ENCODE measurements at places on chromosomes 7 and 10. TPM values are rescaled to one million over a fixed set of nuclear protein-coding genes. Genes with fewer than 3 reads are reported as not detected.

The STEAP2 gene
- total RNA-seq = 0.81 TPM

The GFRA1 gene
- total RNA-seq = 3.7 TPM

The AKR1C4 gene
- total RNA-seq = not detected

The CDHR1 gene
- not detected for total RNA-seq

The COL17A1 gene
- 5.4 TPM for total RNA-seq

The APBB1IP gene
- total RNA-seq = not detected

The GIMAP6 gene
- total RNA-seq = 150 TPM

The SYT15B gene
- total RNA-seq = not detected

The TMEM106B gene
- 25.9 TPM for total RNA-seq

The MMRN2 gene
- 430 TPM for total RNA-seq

The INHBA gene
- total RNA-seq = 4.5 TPM

The KCNH2 gene
- total RNA-seq = not detected

The GPR85 gene
- 0.19 TPM for total RNA-seq

The VSTM4 gene
- 0.27 TPM for total RNA-seq

The NT5C3A gene
- total RNA-seq = 17.4 TPM

The EPHB4 gene
- total RNA-seq = 281 TPM

The FIS1 gene
- 300 TPM for total RNA-seq

The MRLN gene
- not detected for total RNA-seq

The SPDYE9 gene
- not detected for total RNA-seq

The DENND2A gene
- total RNA-seq = 0.66 TPM

The SPDYE1 gene
- not detected for total RNA-seq

The KCND2 gene
- total RNA-seq = not detected

The DOCK4 gene
- 199 TPM for total RNA-seq

The TRDMT1 gene
- 4.3 TPM for total RNA-seq
